Uterine smooth muscle cell (primary cell): ENCODE measurements at places on chromosomes 1 and 21. TPM values are rescaled to one million over a fixed set of nuclear protein-coding genes. Genes with fewer than 3 reads are reported as not detected.

KRTAP19-3 gene
- total RNA-seq, result not detected in 2 replicates

VANGL2 gene
- total RNA-seq, result under 0.01 TPM in 1 of 2 replicates, not detected in the other

ATAD3C gene
- 0.50 TPM in 1 of 2 replicates, not detected in the other for total RNA-seq

DARS2 gene
- 19.4 and 29.4 TPM in 2 replicates for total RNA-seq

RIIAD1 gene
- not detected in 2 replicates for total RNA-seq

DAB1 gene
- total RNA-seq, result under 0.01 and 0.12 TPM in 2 replicates

GJA8 gene
- total RNA-seq, result not detected in 2 replicates

MRTO4 gene
- total RNA-seq, result 27.7 and 58.4 TPM in 2 replicates

TMEM54 gene
- 53.0 and 70.0 TPM in 2 replicates for total RNA-seq

PGLYRP3 gene
- not detected in 2 replicates for total RNA-seq

OR2L3 gene
- total RNA-seq, result 0.11 and 0.12 TPM in 2 replicates

FAM3B gene
- total RNA-seq, result not detected in 2 replicates

CLCA2 gene
- total RNA-seq, result 0.11 and 0.25 TPM in 2 replicates

CHI3L1 gene
- total RNA-seq, result 22.4 and 400 TPM in 2 replicates

TNFAIP8L2 gene
- not detected in 2 replicates for total RNA-seq

SH2D2A gene
- total RNA-seq, result 0.25 TPM in 1 of 2 replicates, not detected in the other

TCEA3 gene
- 6.8 and 10.4 TPM in 2 replicates for total RNA-seq

EXO1 gene
- 6.2 and 22.9 TPM in 2 replicates for total RNA-seq

KRTAP12-2 gene
- not detected in 2 replicates for total RNA-seq

NCF2 gene
- total RNA-seq, result 0.11 and 0.87 TPM in 2 replicates

HFM1 gene
- total RNA-seq, result 0.55 and 0.87 TPM in 2 replicates

C1QC gene
- not detected in 2 replicates for total RNA-seq

OR2L13 gene
- total RNA-seq, result not detected in 2 replicates

CA14 gene
- total RNA-seq, result 0.11 TPM in 1 of 2 replicates, not detected in the other

TFF2 gene
- not detected in 2 replicates for total RNA-seq

SPRR2A gene
- total RNA-seq, result not detected in 2 replicates

CFAP126 gene
- total RNA-seq, result not detected in 2 replicates
